Right renal cortex interstitium (tissue), 3 donors: ENCODE measurements at places on chromosomes 3 and 15. TPM values are rescaled to one million over a fixed set of nuclear protein-coding genes. Genes with fewer than 3 reads are reported as not detected.
A peak's percentile ranks its signal among the peaks of the same experiment; 100 is the strongest.

- DNase-seq = no peak
Measured at GRCh38 chr3:50204804-50205412, at the start of gene SLC38A3. Gene SLC38A3, plus strand, starts transcription at chr3:50205271. Its CDS starts 8,929 bp downstream, at chr3:50214200.

GRCh38 chr3:13009132-13009945 lies 63.9 kb downstream of the IQSEC1 start:
- no peak for DNase-seq

The ATP10A gene
- polyA plus RNA-seq = 4.5 TPM

The GRAMD1C gene
- polyA plus RNA-seq = 19.7 TPM

DNA sequence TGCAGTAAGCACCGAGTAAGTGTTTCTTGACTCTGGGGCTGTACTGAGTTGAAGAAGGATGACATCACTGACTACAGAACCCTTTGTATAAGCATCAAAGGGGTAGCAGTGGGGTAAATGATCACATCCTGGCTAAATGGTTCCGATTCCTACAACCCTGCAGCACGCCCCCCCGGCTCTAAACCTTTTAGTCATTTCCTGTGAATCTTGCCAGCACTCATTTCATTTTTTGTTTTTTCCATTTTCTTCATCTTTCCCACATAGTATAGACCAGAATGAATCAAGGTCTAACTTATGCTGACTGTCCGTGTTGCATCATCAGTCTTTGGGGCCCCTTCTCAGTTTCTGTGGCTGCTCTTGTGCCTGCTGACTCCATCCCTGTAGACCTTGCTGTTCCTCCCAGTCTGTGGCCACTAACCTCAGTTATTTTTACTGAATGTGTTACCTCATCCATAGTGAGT lies 383.1 kb upstream of the TPRG1 start:
- DNase-seq = no peak

The UBP1 gene
- polyA plus RNA-seq = 113 TPM

The GRAMD2A gene
- 6.4 TPM for polyA plus RNA-seq

DNA sequence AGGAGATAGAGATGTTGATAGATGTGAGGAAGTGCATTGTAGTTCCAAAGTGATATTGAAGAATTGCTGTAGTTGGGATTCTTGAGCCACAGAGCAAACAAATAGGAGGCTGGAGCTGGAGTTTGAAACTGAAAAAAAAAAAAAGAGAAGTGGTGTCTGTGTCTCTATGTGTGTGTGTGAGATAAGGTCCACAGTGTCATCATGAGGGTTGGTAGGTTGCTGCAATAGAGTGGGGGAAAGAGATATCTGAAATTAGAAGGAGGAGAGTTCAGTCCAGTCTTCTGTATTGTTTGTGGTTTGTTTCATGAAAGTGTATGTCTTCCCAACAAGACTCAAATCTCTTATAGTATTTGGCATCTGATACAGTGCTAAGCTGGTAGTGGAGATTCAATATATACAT lies 37.3 kb upstream of the CACNA1D start:
- no peak for DNase-seq

DNA sequence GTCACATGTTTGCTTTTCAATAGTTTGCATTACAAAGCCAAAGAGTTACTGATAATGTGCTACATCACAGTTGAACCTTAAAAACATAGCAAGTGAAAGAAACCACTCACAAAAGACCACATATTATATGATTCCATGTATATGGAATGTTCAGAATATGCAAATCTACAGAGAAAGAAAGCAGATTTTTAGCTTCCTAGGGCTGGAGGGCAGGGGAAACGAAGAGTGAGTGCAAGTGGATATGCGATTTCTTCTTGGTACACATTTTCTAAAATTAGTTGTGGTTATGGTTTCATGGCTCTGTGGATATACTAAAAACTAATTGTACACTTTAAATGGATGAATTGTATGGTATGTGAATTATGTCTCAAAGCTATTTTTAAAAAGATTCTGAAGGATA lies 4.0 kb upstream of the GBE1 start:
- no peak for DNase-seq

GRCh38 chr3:12196684-12197083 lies 38.0 kb upstream of the TIMP4 start:
- DNase-seq = no peak

The ACP3 gene
- polyA plus RNA-seq = 63.9 TPM

The ATP13A5 gene
- 0.08 TPM for polyA plus RNA-seq

- DNase-seq = no peak
Measured at GRCh38 chr3:45646051-45646585, 43.1 kb upstream of the SACM1L start.

- no peak for DNase-seq
Measured at GRCh38 chr15:83250781-83251180, 33.7 kb downstream of the BNC1 start.

DNA sequence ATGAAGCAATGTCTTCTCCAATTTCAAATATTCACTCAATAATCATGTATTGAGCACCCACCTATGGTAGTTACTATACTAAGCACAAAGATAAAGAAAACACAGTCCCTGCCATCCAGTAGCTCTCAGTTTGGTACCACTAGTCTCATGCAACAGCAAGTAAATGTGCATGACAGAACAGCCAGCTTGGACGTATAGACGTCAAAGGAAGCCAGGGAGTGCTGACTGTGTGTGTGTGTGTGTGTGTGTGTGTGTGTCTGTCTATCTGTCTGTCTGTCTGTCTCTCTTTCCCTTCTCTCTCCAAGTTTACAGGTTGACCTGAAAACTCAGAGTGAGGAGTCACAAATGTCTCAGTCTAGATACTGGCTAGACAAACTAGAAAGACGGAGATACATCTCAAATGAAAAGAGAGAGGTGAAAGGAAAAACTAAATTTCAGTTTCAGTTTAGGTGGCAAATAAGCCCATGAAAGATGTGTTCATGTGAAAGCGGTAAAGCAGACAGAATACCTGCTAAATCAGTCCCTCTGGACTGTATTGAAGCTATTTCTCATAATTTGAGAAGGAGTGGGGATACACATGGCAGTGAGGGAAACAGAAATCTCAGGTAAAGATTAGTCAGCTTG lies 141.1 kb upstream of the PTPRG start:
- no peak for DNase-seq

- DNase-seq = peak; percentile 31
Measured at GRCh38 chr3:130276203-130276803, 69.2 kb upstream of the COL6A5 start.

The C3orf20 gene
- polyA plus RNA-seq = 0.15 TPM

The NR1I2 gene
- polyA plus RNA-seq = 0.54 TPM

The GALNT15 gene
- 3.1 TPM for polyA plus RNA-seq

DNA sequence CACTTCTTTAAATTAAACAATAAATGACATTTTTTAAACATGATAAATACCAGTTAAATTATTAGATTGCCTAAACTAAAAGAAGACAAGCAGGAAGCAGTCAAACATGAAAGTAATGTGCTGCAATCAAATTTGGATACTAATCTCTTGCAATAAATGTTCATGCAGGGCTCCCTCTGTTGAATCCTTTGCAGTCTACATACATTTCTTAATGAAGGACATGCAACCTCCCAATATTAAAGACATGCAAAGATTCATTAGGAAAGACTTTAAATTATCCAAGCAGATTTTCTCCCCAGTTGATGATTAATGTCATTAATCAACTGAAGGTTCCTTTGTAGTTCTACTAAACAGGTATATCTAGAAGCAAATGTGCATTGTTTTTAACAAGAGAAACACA lies 245.4 kb downstream of the ZIC4 start:
- no peak for DNase-seq

DNA sequence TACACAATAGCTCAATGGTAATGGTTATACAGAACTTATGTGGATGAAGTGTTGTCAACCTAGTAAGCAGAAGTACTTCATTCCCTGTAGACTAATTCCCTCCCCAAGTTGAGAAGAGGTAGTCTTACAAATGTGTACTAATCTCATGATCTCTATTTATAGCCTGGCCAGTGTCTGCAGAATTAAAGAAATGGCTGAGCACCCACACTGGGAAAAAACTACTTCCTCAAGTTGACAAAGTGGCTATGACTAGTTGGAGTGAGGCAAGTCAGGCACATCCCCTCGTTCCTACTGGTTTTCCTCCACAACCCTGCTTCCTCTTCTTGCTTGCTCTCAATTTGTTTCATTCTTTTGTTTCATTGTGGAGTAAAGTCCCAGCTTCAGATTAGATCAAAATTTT lies 566.7 kb upstream of the ZNF717 start:
- no peak for DNase-seq

DNA sequence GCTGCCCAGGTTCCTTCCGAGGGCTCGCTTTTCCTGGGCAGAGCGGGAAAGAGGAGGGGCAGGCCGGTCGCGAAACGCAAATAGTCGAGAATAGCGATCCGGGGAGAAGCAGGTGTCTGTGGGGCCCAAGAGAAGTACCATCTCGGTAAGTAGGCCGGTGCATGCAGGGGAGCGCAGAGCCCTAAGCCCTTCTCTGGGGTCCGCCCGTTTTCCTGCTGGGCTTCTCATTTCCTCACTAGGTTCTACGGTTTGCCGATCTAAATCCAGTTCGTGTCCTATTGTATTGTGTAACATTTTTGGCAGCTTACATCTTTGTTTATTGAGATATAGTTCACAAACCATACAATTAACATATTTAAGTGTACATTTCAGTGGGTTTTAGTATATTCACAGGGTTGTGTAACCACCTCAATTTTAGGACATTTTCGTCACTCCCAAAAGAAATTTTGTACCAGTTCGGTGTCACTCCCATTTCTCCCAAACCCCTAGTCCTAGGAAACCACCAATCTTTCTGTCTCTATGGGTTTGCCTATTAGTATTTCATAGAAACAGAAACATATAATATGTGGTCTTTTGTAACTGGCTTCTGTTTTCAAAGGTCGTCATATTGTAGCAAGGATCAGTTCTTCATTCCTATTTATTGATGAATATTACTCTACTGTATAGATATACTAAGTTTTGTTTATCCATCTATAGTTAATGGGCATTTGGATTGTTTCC lies 6.8 kb upstream of the TRIM69 start:
- DNase-seq = no peak

The STRA6 gene
- polyA plus RNA-seq = 30.0 TPM

GRCh38 chr3:45414341-45414740 lies 26.0 kb downstream of the LARS2 start:
- no peak for DNase-seq

DNA sequence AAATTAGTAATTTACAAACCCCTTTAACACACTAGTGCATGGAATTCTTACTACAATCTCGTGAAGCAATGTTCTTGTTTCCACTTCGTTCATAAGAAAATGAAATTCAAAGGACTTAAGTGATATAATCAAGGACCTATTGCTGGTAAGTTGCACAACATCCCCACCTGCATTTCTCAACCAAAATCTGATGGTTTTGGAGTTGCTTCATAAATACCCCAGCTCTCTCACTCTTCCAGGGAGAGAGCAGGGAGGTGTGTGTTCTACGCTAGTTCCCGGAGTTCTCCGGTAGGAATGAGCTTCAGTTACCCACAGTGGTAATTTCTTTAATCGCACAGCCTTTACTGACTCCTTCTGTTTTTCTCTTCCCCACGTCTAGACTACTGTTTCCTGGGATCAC lies 81.8 kb downstream of the LRRN1 start:
- no peak for DNase-seq

- peak; percentile 65 for DNase-seq
Measured at GRCh38 chr3:160755776-160756304, at the start of gene PPM1L. Gene PPM1L, plus strand, starts transcription at chr3:160756231.

- DNase-seq = no peak
Measured at GRCh38 chr3:184325269-184325668, 10.9 kb downstream of the EIF4G1 start.

The BMF gene
- 38.6 TPM for polyA plus RNA-seq

The GNAT1 gene
- not detected for polyA plus RNA-seq

The MAPKAPK3 gene
- 58.3 TPM for polyA plus RNA-seq

The DOCK3 gene
- polyA plus RNA-seq = 1.2 TPM

The EXOG gene
- polyA plus RNA-seq = 11.4 TPM

- peak; percentile 23 for DNase-seq
Measured at GRCh38 chr3:120742849-120743365, 363 bp downstream of the GTF2E1 start.

- DNase-seq = no peak
Measured at GRCh38 chr15:28978011-28978378, 92.2 kb downstream of the APBA2 start.

The ANKDD1A gene
- 4.4 TPM for polyA plus RNA-seq

DNA sequence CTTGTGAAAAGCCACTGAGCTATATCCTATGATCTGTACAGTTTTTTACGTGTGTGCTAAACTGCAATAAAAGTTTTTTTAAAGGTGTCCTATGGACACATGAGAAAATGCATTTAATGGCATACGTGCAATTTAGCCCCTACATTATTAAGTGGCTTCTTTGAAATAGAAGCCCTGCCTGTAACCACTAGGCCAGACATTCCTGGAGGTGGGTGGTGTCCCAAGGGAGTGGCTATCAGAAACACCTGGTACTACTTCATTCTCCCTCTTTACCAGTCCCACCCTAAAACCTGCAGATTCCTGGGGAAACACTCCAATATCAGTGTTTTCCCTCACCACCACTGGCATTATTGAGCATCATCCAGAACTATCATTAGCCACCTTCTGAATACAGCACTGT lies 100.0 kb downstream of the OXNAD1 start:
- no peak for DNase-seq

GRCh38 chr3:115363071-115363470 lies 216.0 kb upstream of the ZBTB20 start:
- DNase-seq = no peak

- DNase-seq = no peak
Measured at GRCh38 chr3:161848376-161848775, 351.8 kb downstream of the OTOL1 start.

- DNase-seq = no peak
Measured at GRCh38 chr3:171846597-171846996, 3.4 kb downstream of the TMEM212 start.

DNA sequence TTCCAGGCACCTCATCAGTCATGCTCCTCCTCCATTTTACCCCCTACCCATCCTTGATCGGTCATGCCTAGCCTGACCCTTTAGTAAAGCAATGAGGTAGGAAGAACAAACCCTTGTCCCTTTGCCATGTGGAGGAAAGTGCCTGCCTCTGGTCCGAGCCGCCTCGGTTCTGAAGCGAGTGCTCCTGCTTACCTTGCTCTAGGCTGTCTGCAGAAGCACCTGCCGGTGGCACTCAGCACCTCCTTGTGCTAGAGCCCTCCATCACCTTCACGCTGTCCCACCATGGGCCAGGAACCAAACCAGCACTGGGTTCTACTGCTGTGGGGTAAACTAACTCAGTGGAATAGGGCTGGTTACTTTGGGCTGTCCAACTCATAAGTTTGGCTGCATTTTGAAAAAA lies 52.6 kb downstream of the CAPN3 start:
- no peak for DNase-seq

GRCh38 chr3:72496051-72496670 lies 352.1 kb downstream of the SHQ1 start:
- DNase-seq = no peak

- DNase-seq = no peak
Measured at GRCh38 chr3:36893137-36893557, 51.7 kb downstream of the TRANK1 start.

The ATG7 gene
- 27.1 TPM for polyA plus RNA-seq

GRCh38 chr3:52481819-52482521 lies 13.2 kb upstream of the STAB1 start:
- DNase-seq = no peak

DNA sequence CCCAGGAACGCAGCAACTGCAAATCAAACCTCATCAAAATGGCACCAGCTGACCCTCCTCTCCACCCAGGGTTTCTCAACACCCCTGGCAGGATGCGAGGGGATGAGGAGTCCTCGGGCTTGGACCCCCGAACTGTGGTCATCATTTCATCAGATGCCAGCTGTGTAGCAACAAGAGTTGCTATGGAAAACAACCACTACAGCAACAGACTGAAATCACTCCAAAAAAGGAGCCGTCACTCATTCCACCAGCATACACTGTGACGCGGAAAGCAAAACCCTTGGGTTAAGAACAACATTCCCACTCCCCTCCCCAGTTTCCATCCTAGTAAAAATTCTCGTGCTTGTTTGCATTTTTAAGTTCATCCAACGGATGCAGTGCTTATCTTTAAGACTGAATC lies 40.1 kb downstream of the VGLL4 start:
- no peak for DNase-seq

GRCh38 chr3:195705081-195705991 lies 15.4 kb upstream of the MUC20 start:
- no peak for DNase-seq
